ENCODE measurements at places on chromosomes 12 and 14. TPM values are rescaled to one million over a fixed set of nuclear protein-coding genes. Genes with fewer than 3 reads are reported as not detected.

DNA sequence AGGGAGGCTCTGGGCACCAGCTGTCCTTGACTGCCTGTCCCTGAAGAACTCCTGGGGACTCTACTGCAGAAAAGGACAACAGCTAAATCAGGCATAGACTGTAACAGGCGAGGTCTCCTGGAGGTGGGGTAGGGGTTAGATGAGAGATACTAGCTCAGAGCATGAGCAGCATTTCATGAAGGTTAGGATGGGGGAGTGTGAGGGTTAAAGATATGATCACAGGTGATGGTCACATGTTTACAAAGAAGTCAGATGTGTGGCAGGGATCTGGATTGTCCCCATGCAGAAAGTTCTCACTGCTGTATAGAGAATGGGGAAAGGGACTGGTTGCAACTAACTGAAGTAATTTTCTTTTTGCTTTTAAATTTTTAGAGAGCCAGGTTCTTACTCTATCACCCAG is 26.5 kb downstream of the TMEM229B start:
- DNase-seq = no peak

DNA sequence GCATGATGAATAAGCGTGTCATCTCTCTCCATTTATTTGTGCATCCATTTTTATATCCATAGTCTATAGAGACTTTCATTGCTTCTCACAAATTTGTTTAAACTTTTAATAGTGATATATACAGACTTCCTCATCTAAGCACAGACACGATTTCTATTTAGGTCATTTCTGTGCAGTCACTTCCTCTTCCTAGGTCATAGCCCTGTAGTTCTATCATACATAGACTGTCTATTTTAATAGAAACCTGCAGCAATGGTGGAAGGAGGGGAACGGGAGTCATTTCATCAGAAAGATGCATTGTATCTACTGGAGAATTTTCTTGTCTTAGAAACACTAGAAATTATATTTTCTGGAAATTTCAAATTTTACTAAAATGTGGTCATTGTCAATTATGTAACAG is 133.4 kb upstream of the FGD4 start:
- DNase-seq = no peak

CMKLR1 gene
- total RNA-seq = 0.57 TPM

- DNase-seq = no peak
Measured at GRCh38 chr14:94101748-94102147, 8.8 kb upstream of the IFI27 start.

GRCh38 chr14:79658221-79658620 is 553.1 kb downstream of the DIO2 start:
- DNase-seq = no peak

DNA sequence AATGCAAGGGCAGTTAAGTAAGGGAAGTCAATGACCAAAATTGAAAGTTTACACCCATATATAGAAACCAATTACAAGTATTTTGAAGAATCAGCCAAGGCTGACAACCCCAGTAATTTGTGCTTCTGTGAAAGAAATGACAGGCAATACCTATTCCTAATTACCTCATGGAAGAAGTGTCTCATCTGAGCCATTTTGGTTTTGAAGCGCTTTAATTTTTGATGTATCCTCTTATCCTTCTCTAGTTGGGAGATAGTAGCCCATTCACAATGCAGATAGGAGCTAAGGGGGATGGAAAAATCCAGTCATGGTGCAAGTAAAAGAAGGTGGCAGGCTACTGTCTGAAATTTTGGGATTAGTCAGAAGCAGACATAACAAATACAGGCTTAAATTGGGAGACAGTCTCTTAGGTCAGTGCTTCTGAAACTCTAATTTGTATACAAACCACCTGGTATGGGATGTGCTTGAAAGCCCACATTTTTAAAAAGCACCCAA is 30.4 kb upstream of the SUPT16H start:
- no peak for DNase-seq

DNA sequence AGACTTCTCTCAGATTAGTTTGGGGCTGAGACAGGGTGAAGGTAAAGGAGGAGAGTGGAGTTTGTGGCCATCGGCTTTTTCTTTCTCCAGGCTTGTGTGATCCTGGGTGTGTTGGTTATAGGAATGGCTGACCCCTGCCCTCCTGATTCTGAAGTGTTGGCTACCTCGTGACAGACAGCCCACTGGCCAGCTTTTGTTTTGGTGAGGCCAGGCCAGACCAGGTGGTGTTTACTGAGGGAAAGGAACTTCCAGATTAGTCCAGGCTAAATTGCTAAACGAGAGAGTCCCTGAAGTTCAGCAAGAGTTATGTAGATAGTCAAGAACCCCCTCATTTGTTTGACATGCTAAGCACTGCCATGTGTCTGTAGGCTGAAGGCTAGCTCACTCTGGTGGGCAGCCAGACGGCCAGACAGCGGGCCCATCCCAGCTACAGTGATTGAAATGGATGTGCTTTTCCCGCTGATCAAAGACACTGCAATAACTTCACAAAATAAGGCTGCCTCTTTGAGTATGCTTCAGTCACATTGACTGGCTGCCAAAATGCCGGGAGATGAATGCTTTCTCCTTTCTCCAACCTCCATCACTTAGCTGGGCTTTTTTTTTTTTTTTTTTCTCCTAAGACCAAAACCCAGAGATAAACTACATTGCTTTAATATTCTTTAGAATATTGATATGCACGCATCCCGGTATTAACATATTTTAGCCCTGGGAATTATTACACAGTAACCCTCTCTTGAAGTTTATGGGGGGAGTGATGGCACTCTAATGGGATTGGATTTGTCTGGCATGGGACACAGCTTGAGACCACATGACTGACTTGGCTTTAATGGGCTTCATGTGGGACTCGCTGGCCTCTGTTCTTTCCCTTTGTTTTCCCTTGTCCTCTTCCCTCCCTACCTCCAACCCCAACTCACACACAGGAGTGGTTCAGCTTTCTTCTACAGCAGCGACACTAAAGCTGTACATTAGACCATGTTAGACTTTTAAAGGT is 76.9 kb downstream of the SMOC1 start:
- DNase-seq = no peak

DNA sequence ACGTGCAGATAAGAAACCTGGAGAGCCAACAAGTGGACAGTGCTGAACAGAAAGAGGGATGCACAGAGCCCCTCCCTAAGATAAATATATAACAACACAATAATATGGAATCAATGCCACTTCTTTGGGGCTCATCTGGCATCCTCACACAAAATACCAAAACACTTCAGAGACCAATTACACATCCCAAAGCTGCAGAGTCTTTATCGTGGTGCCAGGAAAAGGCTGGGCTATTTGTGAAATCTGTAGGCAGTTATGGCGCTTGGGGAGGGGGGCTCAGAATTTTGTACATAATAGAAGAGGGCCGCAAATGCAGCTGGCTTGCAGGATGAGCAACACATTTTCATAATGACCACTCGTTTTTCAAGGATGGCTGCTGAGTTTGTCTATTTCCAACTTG is 160.4 kb upstream of the NOS1 start:
- DNase-seq = no peak

RPS6KL1 gene
- 0.80 TPM for total RNA-seq

DNA sequence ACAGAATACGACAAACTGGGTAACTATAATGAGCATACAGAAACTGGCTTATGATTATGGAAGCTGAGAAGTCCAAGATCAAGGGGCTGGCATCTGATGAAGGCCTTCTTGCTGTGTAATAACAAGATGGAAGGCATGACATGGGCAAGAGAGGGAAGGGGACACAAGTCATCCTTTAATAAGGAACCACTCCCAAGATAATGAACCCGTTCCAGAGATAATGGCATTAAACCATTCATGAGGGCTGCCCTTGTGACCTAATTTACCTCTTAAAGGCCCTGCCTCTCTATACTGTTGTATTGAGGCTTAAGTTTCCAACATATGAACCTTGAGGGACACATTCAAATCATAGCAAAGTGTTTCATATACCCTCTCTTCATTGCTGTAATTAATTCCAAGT is 4.6 kb upstream of the VTI1B start:
- DNase-seq = no peak

- peak; percentile 48 for DNase-seq
Measured at GRCh38 chr12:118537481-118537917, 161.1 kb downstream of the SUDS3 start.

P2RX7 gene
- 0.42 TPM for total RNA-seq

GRCh38 chr14:72941286-72941985 is 15.2 kb downstream of the DCAF4 start:
- no peak for DNase-seq

LUM gene
- total RNA-seq = 0.42 TPM

DNA sequence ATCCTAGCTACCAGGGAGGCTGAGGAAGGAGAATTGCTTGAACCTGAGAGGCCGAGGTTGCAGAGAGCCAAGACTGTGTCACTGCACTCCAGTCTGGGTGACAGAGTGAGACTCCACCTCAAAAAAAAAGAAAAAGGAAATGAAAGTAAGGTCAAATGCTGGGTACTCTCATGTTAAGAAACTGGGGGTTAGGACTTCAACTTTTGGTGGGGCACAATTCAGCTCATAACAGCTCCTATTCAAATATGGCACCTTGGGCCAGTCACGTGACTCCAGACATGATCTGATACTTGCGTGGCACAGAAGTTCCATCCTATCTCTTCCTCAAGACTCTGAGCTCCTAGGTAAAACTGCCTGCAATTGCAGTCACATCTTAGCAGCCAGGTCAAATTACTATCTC is 142.7 kb downstream of the EGLN3 start:
- no peak for DNase-seq

GRCh38 chr12:104741497-104742367 is 216.4 kb downstream of the SLC41A2 start:
- no peak for DNase-seq

AQP2 gene
- total RNA-seq = not detected

GRCh38 chr12:105850103-105850968 is 288.4 kb downstream of the NUAK1 start:
- no peak for DNase-seq

OTX2 gene
- total RNA-seq = 147 TPM

- DNase-seq = no peak
Measured at GRCh38 chr12:79710707-79711483, 20.1 kb upstream of the PAWR start.

DNA sequence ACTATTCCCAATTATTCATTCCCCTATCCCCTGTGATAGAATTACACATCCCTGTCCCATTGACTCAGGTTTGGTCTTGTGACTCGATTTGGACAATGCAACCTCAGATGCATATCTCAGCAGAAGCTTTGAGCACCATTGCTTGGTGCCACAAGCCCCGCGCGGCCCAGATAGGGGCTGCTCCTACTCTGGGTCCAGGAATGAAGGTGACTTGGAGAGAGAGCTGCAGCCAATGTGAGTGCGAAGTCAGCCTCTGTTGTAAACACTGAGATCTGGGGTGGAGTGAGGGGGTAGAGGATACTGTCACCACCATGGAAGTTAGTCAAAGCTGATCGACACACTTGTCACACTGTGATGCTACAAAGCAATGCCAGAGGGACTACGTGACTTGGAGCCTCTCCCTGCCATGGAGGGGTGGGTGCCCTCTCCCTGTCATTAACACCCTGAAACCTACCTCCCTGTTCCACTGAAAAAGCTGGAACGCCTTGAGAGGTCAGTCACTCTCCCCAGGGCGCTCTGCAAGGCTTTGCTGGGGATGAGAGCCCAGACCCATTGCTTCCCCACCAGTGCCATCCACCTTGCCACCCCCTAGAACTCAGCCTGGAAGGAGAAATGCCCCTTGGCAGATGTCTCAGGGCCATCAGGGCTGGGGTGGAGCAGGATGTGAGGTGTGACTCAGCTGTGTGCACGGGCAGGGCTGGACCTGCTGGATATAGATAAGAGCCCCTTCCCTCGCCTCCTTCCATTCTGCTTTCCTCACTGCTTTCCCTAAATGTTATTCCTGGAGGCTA is 6.6 kb upstream of the PLEK2 start:
- DNase-seq = no peak

All from A673 (cell line).